ENCODE measurements at places on chromosomes 1 and 21. TPM values are rescaled to one million over a fixed set of nuclear protein-coding genes. Genes with fewer than 3 reads are reported as not detected.

DNA sequence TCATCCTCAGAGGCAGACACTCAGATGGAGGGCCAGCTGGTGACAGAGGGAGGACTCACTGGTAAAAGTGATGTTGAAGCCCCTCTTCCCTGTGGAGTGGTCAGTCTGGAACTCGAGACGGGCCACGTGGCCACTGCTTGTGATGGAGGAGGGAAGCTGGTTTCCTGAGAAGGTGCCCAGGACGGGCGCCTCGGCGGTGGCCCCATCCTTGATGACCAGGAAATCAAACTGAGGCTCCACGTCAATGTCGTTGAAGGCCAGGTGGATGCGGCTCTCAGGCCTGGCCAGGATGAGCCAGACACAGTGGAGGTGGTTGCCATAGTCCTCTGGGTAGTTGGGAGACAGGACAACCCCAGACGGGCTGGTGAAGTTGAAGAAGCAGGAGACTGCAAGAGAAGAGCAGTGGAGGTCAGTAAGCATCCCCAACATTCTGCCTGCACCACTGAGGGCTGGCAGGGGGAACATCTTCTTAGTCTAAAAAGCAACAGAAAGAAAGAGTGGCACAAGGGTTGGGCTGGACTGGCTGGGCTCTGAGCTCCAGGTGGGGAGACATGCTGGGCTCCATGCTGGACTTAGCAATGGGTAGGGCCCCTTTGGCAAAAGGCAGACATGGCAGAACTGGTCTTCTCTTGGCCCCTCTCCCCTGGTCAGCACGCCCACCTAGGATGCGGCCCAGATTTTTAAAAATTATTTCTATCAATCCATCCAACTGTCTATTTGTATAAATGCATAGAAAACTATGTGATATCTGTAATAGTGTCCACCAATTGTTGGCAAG lies 120.5 kb upstream of the HMGB4 start:
- no peak for DNase-seq
- peaks cover 2% of the 10 kb centered on the region for H3K27me3 ChIP-seq
- no peak overlapping the region for H3K27ac ChIP-seq
- H3K4me3 ChIP-seq: no peak overlapping the region
- H3K4me1 ChIP-seq: no peaks in the 10 kb centered on the region

- H3K36me3 ChIP-seq: peaks cover 3% of the 10 kb centered on the region
- DNase-seq: no peak
- no peak overlapping the region for H3K4me3 ChIP-seq
- no peaks in the 10 kb centered on the region for H3K27me3 ChIP-seq
- H3K4me1 ChIP-seq: no peaks in the 10 kb centered on the region
Observed at GRCh38 chr1:150121236-150121862, 28.4 kb upstream of the PLEKHO1 start.

DNA sequence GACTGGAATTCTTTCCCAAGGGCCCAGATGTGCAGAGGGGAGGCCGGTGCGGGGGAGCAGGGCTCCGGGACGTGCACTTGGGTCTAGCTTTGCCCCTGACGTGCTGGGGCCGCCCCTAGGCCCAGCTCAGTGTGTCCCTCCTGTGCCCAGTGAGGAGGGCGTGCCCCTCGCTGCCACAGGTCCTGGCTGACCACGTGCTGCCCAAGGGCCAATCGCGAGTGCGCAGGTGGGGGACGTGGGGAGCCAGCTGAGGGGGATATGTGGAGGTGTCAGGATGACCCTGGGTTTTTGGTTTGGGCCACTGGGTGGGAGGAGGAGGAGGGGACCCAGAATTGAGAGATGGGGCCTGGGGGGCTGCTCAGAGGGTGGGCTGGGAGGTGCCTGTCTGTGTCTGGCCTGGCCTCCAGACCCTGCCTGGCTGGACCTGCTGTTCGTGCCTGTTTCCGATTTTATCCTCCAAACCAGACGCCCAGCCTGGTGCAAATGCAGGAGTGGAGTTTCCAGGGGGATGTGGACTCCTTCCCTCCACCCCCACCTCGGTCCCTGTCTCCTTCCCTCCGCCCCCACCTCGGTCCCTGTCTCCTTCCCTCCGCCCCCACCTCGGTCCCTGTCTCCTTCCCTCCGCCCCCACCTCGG lies 6.1 kb upstream of the RNF223 start:
- no peak overlapping the region for H3K4me3 ChIP-seq
- no peak overlapping the region for H3K27ac ChIP-seq
- no peaks in the 10 kb centered on the region for H3K36me3 ChIP-seq
- no peak for DNase-seq

DNA sequence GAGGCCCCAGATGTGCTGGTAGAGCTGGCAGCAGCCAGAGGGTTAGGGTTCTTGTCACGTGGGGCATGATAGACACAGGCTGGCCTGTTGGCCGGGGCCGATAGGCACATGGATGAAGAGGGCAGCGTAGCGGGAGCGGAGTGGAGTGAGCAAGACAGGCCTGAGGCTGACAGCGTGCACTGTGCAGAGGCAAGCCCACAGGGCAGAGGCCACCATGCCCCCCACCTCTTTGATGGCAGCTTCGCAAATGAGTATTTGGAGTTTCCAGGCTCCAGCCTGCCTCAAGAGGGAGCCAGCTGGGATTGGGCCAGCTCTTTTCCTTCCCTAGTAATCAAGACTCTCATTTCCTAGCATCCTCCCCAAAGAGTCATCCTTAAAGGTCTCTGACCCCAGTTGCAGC lies 43.5 kb downstream of the TMCC2 start:
- no peak overlapping the region for H3K27ac ChIP-seq
- no peak for DNase-seq
- H3K4me1 ChIP-seq: peaks cover 32% of the 10 kb centered on the region
- no peaks in the 10 kb centered on the region for H3K27me3 ChIP-seq

CELA3A gene
- total RNA-seq: not detected
